ENCODE measurements at places on chromosomes 11 and 22.

DNA sequence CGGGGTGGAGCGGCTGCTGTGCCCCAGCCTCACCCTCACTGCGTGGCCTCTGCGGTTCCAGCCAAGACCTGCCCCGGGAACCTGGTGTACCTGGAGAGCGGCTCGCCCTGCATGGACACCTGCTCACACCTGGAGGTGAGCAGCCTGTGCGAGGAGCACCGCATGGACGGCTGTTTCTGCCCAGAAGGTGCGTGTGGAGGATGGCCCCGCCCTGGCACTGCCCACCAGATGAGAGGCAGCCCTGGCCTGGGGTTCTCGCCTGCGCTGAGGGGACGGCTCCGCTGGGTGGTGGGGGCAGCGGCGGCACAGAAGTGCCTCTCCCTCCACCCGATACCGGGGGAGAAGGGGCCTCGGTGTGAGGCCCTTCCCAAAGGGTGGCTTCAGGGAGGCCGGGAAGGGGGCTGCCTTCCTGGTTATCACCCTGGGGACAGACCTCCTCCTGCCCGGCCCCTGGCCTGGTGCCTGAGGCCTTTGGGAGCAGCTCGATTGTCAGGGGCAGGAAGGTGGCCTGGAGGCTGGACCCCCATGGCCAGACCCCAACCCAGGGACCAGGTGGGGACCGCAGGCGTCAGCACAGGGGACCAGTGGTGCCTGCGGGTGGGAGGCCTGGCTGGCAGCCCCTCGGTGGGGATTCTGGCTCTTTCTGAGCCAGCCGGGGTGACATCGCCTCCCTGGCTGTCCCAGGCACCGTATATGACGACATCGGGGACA is 7.1 kb downstream of the MUC2 start:
- DNase-seq: no peak

- no peak for DNase-seq
Measured at GRCh38 chr11:19735157-19735908, 22.7 kb downstream of the NAV2 start.

DNA sequence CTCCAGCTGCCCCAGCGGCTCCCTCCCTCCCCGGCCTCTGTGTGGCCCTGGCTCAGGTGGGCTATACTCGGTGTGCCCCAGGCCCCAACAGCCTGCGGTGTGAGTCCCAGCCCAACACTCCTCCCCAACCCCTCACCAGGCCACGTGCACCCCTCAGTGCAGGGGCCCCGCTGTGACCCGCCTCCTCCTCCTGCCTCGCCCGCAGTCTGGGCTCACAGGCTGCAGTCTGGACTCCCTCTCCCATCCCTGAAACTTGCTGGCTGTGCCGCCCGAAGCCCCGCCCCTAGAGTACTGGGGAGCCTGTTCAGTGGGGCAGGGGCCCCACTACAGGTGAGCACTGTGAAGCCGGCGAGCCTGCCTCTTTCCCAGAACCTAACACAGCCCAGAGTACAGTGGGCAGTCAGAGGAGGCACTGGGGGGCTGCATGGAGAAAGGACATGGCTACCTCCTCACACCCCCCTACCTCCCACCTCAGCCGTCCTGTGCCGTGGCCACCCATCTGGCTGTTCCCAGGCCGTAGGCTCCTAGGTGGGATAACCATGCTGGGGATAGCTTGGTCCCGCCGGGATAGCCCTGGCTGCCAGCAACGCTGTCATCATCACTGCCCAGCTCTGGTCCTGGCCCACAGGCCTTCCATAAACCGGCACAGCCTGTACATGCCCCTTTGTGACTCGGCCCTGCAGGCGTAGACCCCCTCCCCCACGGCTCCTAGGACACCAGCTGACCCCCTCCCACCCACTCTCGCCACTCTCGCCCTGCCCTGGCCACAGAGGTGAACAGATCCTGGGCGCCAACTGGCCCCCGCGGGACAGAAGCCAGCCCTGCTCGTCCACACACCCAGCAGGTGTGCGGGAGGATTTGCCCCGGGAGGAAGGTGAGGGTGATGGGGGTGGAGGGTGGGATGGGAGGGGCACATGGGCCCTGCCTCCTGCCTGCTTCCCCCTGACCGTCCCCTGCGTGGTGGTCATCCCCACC is 29.7 kb downstream of the CELSR1 start:
- no peak for DNase-seq

DNA sequence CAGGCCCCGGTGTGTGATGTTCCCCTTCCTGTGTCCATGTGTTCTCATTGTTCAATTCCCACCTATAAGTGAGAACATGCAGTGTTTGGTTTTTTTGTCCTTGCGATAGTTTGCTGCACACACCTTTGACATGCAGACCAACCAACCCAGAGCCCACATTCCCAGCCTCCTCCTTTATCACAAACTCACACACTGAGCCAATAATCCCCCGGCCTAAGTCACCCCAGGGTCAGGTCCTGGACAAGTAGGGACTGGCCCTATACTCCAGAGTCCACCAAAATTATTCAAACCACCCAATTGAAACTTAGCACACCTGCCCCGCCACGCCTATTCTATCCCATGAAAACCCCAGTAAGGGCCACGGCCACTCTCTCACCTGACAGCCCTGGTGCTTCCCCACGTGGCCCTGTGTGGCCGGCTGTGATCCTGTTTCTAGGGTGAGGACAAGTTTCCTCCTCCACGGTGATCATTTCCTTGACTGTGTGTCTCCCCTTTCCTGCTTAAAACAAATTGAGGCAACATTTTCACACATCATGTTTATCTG is 83.1 kb upstream of the SLC22A12 start:
- DNase-seq: no peak

GRCh38 chr11:69416143-69416515 is 65.3 kb upstream of the LINC01488 start:
- DNase-seq: no peak

- DNase-seq: no peak
Measured at GRCh38 chr11:41989823-41990380, 530.5 kb upstream of the LRRC4C start.

- no peak for DNase-seq
Measured at GRCh38 chr11:48008951-48009270, 28.6 kb downstream of the PTPRJ start.

- DNase-seq: peak; percentile 77
Measured at GRCh38 chr22:25754527-25755202, 12.7 kb downstream of the MYO18B start.

- DNase-seq: no peak
Measured at GRCh38 chr11:3989276-3989920, 105.2 kb upstream of the RRM1 start.

- no peak for DNase-seq
Measured at GRCh38 chr11:119421351-119421750, 1.6 kb downstream of the THY1 start.

DNA sequence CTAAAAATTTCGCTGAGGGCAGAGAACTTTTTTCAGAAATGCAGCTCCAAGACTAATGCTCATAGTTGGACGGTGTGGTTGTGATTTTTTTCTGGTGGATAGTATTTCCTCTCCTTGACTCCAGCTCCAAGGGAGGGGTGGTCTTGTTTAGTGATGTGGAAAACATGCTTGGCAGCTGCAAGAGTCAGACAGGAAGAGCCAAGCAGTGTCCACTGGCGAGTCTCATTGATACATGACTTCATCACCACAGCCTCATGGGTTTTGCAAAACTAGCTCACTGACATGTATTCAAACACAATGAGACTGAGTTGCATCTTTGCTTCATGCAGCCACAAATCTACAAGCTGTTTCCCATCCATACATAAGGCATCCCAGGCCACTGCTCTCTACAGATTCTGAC is 7.3 kb upstream of the KCNJ1 start:
- no peak for DNase-seq

GRCh38 chr22:39979048-39979447 is 15.7 kb upstream of the FAM83F start:
- DNase-seq: no peak

GRCh38 chr11:113907152-113907551 is 2.6 kb downstream of the HTR3B start:
- DNase-seq: no peak
